Right cardiac atrium (tissue), 5 donors: ENCODE measurements at places on chromosomes 11 and 22.

DNA sequence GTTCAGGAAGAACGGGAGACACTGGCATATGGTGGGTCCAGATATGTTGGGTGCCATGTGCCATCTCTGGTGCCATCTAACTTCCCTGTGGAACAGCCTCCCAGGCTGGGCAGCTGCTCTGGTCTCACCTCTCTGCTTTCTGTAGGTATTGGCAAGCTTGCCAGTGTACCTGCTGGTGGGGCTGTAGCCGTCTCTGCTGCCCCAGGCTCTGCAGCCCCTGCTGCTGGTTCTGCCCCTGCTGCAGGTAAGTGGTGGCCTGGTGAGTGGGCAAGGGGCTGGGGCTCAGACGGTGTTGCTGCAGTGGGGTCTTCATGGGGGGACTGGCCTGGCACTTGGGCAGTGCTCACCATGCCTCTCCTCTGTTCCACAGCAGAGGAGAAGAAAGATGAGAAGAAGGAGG, 2.6 kb downstream of the RPLP2 start:
- no peak for DNase-seq

GRCh38 chr11:68780829-68781228, 29.5 kb upstream of the TESMIN start:
- DNase-seq: peak; percentile 85

- DNase-seq: no peak
These were observed 6.5 kb downstream of the SNAP29 start for GRCh38 chr22:20865331-20865730.

GRCh38 chr11:134857035-134857434, 445.0 kb upstream of the B3GAT1 start:
- no peak for DNase-seq

DNA sequence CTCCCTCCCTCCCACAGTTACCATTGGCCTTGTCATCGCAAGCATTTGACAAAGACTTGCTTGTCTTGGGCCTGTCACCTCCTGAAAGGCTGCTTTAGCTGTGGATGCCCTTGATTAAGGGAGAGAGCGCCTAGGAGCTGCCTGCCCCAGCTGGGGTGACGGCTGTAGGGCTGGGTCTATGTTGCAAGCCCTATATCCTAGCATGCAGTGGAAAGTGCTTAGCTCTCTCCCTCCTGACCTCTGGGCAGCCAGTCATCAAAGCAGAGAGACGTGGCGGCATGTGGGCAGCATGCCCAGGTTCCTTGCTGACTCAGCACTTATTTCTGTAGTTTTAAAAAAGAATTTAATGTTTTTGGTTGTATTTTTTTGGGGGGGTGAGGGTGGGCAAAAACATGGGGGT, 75.9 kb downstream of the BARX2 start:
- DNase-seq: no peak

DNA sequence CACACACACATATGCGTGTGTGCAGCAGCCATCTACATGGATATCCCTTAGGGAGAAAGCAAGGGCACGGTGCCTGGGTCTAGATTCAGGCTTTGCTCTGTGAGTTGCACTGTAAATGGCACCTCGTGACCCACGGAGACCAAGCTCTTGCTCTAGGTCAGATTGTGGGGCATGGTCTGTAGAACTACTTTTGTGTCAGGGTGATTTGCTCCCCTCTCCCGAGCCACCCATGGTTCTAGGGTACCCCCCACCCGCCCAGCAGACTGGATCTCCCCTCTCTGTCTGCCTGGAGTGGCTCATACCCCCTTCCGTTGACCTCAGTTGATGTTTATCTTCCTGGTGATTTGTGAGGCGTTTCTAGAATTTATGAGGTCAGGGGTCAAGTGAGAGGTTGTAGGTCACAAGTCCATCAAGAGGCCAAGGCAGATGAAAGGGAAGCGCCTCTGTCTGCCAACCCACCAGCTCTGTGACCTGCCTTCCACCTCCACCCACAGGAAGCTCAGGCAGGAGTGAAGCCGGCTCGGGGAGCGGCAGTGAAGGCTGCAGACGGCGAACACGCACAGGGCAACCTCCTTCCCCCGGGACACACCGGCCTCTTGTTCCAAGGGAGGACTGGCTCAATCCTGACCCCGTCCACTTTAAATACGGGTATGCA, 76.2 kb upstream of the TTLL12 start:
- DNase-seq: peak; percentile 73

GRCh38 chr11:115060840-115061239, 382.5 kb downstream of the NXPE2 start:
- no peak for DNase-seq

- DNase-seq: no peak
These were observed 68.2 kb downstream of the MSANTD4 start for GRCh38 chr11:105953886-105954285.

DNA sequence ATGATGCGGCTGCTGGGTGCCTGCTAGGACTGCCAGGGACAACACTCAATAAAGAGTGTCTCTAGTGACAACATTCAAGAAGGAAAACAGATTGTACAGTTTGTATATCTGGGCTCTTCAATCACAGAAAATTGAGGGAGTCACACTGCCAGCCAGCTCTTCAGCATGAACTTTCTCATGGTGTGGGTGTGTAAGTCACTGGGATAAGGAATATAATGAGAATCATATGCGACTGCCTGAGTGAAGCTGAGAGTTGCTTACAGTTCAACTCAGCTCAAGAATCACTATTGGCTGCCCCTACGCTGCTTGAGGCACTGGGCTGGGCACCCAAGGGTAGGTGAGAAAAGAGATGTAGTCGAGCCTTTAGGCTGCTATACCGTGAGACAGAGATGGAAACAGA, 328.1 kb upstream of the PITPNB start:
- DNase-seq: no peak

- no peak for DNase-seq
These were observed 27.1 kb downstream of the GGTLC2 start for GRCh38 chr22:22671506-22671905.

DNA sequence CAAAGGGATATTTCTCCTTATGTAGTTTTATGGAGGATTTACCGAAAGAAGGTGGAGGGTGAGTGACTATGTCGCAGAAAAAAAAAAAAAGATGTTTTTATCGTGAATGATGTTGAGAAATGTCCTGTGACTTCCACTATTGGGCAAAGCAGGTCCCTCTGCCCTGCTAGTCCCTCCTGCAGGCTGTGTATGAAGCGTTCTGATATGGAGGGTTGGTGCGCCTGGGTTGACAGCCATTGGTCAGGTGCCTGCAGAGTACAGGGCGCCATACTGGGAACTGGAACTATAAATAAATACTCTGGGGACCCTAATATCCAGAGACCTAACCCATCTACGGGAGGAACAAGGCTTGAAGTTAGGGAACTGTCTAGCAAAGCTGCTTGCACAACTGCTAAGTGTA, 1.5 kb downstream of the IL17RA start:
- DNase-seq: no peak

GRCh38 chr22:48941033-48941902, 886.4 kb downstream of the BRD1 start:
- no peak for DNase-seq

- no peak for DNase-seq
These were observed 6.0 kb downstream of the TMEM123 start for GRCh38 chr11:102446606-102447005.

DNA sequence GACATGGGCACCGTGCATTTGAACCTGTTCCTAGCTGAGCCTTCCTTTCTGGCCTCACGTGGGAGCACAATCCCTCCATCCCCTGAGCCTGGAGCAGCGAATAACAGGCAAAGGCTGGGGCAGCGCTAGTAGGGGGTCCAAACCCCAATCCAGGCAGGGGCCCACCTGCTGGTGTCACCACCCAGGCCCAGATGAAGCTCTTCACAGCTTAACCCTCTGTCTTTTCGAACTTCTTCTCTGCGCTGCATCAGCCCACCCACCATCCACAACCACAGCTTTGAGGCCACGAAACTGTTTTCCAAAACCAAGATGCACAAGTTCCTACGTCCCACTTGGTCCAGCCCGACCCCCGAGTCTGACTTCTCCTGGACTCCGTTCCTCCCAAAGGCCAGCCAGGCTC, 11.5 kb downstream of the KCNC1 start:
- DNase-seq: no peak

DNA sequence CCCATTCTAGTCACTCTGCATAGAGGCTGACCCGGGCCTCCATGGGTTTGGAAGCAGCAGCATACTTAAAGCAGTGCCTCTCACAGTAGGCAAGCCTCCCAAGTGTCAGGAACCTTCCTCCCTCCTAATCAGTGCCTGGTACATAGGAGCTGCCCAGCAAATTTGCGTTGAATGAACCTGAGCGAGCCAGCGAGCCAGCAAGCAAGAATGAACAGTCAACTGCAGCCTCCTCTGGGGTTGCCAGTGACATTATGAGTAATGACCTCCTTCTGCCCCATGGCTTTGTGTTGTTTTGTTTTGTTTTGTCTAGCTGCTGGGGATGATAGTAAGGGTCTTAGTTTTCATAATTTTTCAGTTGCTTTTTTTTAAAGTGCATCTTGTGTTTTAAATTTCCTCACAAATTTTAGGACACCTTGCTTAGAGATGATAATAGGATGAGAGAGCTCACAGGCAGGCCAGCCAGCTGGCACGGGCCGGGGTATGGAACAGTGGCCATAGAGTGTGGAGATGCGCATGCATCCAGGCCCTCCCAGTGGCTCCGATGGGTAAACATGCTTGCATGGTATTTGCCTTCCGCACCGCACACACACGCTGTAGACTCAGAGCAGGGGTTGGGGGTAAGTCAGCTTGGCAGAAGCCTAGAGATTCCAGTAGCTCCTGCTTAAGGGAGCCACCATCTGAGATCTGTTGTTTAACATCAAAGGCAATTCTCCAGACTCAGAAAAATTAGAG, 36.1 kb downstream of the TTC12 start:
- DNase-seq: no peak

DNA sequence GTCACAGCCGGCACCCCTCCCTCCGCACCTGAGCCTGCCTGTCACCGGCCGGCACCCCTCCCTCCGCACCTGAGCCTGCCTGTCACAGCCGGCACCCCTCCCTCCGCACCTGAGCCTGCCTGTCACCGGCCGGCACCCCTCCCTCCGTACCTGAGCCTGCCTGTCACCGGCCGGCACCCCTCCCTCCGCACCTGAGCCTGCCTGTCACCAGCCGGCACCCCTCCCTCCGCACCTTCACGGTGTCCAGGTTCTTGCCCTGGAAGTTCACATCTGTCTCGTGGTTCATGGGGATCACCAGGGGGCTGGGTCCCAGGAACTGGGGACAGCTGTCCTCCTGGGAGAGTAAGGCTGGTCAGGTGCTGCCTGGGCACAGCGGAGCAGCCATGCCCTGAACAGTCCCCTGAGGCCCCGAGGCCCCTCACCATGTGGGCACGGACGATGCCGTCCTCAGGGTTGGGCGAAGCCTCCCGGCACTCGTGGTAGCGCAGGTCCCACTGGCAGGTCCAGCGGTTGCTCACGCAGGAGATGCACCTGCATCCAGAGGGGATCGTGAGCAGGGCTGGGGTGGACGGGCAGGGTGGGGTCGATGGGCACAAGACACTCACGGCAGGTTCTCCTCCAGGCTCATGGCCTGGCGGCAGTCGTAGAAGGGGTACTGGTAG, 15.5 kb upstream of the MAPK11 start:
- DNase-seq: no peak

DNA sequence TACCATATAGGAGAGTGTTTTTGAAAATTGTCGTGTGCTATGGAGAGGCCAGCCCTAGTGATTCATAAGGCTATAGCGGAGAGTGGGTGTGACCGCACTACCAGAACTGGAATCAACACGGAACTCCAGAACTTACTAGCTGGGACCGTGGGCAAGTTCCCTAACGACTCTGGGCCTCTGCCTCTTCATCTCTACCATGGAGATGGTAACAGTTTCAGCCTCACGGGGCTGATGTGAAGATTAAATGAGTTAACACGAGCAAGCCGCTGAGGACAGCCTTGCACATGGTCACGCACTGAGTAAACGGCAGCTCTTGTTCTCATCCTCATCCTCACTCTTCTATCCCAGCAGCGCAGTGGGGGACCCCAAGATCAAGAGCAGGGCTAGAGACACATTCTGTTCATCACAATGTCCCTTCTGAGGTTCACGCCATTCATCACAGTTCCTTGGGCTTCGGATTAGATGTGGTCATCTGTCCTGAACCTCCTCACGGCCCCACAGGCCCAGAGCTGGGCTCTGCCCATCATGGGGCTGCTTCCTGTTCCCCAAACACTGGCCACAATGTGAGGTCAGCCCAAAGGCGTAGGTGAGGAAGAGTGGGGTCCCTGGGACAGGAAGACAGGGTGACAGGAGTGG, 47.2 kb upstream of the CD5 start:
- DNase-seq: no peak

- DNase-seq: peak; percentile 48
These were observed 261.5 kb downstream of the LARGE1 start for GRCh38 chr22:33658775-33659174.

- no peak for DNase-seq
These were observed 26.1 kb upstream of the ZNRF3 start for GRCh38 chr22:28857288-28857687.

DNA sequence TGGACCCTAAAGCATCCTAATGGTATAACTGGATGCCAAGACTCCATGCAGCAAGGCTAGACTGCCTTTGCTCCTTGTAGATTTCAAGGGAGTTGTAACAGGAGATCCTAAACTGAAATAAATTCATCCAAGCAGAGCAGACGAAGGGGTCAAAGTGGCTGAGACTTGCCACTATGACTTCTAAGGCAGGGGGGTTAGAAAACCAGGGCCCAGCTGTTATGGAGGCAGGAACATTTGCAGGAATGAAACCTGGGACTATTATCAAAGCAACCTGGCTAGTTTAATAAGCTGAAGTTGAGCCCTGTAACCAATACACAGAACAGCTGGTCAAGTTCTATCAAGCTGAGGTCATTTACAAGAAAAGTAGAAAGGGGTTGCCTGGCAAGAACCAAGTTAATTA, 122.2 kb upstream of the TRPC6 start:
- no peak for DNase-seq

DNA sequence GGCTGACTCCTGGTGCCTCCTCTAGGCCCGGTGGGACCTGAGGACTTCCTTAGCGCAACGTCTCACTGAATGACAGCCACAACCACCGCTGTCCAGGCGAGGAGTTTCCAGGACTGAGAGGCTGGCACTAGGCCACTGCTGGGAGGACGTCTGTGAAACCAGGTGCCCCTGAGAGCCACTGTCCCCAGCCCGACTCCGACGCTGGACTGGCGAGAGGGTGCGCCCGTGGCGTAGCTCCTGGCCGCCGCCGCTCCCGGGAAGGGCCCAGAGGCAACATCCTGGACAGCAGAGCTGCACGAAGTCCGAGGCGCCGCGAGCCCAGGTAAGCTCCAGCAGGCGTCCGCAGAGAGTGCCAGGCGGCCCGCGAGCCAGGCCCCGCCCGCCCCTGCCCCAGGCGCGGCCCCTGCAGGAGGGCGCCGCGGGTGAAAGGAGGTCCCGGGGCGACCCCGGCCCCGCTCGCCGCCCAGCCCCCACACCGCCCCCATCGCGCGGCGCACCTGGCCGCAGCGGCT, 525 bp downstream of the DGCR2 start:
- DNase-seq: peak; percentile 84

- peak; percentile 89 for DNase-seq
These were observed 10.4 kb downstream of the PDGFB start for GRCh38 chr22:39234472-39234787.

- no peak for DNase-seq
These were observed 746.1 kb upstream of the LRRC4C start for GRCh38 chr11:42205518-42205917.
